ENCODE measurements at places on chromosomes 16 and 17.

- no peak for DNase-seq
Observed at GRCh38 chr17:80977172-80977571, 14.5 kb upstream of the CHMP6 start.

DNA sequence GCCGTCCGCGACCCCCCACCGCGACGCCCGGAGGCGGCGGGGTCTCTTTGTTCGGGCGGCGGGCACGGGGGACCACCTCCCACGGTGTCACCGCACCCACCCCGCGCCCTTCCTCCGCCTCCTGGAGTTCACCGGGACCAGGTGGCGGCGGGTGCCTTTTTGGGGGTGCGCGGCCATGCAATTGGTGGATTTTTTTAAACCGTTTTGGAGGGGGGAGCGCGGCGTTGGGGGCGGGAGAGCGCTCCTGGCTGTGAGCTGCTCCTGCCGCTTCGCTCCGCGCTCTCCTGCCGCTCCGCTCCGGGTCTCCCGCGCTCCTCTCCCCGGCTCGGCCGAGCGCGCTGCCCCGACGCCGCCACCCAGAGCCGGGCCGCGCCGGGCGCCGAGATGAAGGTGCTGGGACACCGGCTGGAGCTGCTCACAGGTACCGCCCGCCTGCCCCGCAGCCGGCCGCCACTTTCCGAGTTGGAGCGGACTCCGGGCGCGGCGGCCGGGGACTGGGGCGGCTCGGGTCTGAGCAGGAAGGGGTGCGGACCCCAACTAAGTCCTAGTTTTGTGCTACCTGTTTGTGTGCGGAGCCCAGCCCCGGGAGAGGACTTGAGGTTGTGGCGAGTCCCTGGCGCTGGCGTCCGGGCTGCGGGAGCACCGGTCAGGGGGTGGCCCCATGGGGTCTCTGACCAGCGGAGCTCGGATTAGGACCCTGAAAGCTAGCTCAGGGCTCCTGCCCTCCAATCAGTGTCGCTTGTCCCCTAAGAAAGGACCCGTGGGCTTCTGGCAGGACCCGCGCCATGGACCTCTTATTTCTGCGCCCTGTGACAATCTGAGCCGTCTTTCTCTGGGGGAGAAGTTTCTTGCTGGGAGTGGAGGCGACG, 35.7 kb upstream of the NDRG4 start:
- no peak for DNase-seq

GRCh38 chr17:14760719-14761411, 460.0 kb downstream of the HS3ST3B1 start:
- no peak for DNase-seq

- no peak for DNase-seq
Observed at GRCh38 chr16:12771341-12771798, 32.3 kb downstream of the CPPED1 start.

- DNase-seq, result peak; percentile 6
Observed at GRCh38 chr16:23509782-23510163, 521 bp downstream of the GGA2 start.

DNA sequence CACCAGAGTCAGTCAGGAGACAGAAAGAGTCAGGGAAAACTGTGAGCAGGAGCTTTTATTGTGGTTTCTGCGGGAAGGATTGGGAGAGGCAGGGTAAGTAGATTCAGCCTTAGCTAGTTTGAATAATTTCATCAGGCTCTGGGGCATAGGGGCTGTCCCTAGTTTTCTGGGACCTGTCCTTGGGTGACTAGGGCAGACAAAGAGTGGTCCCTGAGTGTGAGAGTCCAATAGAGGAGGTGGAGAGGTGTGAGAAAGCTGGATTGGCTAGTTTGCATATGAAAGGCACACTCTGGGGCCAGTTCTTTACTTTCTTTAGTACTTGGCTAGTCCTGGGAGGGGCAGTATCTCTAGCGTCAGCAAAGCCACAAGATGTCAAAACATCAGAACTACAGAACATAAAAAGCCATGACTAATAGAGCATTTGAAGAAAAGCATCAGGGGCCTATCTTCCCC, 255.6 kb downstream of the HS3ST3A1 start:
- no peak for DNase-seq

Measured in activated CD4-positive, alpha-beta T cell treated with anti-CD3 and anti-CD28 coated beads, Interleukin-2, amount 50 U/mL, for 4 hours (primary cell).